Camera-type eye (tissue), 1 donor: ENCODE measurements at places on chromosomes 5 and 9. TPM values are rescaled to one million over a fixed set of nuclear protein-coding genes. Genes with fewer than 3 reads are reported as not detected.

Gene SOHLH1
- 0.99 TPM for total RNA-seq

Gene MFAP3
- total RNA-seq: 129 TPM

Gene PCDHA4
- total RNA-seq: 7.1 TPM

Gene TRIM7
- 1.1 TPM for total RNA-seq

Gene PRR16
- 5.5 TPM for total RNA-seq

Gene FAT2
- 3.8 TPM for total RNA-seq

Gene PDCD1LG2
- total RNA-seq: not detected

Gene LRRC26
- total RNA-seq: 1.7 TPM

Gene PFN3
- not detected for total RNA-seq

Gene PITX1
- 31.1 TPM for total RNA-seq

Gene CMYA5
- 39.5 TPM for total RNA-seq

Gene RNF208
- total RNA-seq: 2.7 TPM

Gene PTPRD
- total RNA-seq: 244 TPM

Gene LCN2
- 21.4 TPM for total RNA-seq

Gene IFNA13
- not detected for total RNA-seq

Gene NR5A1
- not detected for total RNA-seq

Gene SLC6A3
- total RNA-seq: 2.7 TPM
